ENCODE measurements at places on chromosomes 12 and 14. TPM values are rescaled to one million over a fixed set of nuclear protein-coding genes. Genes with fewer than 3 reads are reported as not detected.

The FOXG1 gene
- polyA plus RNA-seq = 0.12 TPM

The TMEM132C gene
- 0.65 TPM for polyA plus RNA-seq

The CELA1 gene
- polyA plus RNA-seq = not detected

The RASAL1 gene
- 43.4 TPM for polyA plus RNA-seq

The TEX52 gene
- polyA plus RNA-seq = not detected

The CMKLR1 gene
- 0.24 TPM for polyA plus RNA-seq

All from esophagus (tissue), 2 donors.